ENCODE measurements at places on chromosomes 13 and 19. TPM values are rescaled to one million over a fixed set of nuclear protein-coding genes. Genes with fewer than 3 reads are reported as not detected.

Gene TPTE2
- total RNA-seq: 0.17 TPM

GRCh38 chr13:93080587-93080986 is 146.0 kb upstream of the GPC6 start:
- no peaks in the 10 kb centered on the region for H3K36me3 ChIP-seq
- no peak overlapping the region for H3K27ac ChIP-seq
- H3K4me3 ChIP-seq: no peak overlapping the region

GRCh38 chr19:33476151-33476707 is 45.4 kb downstream of the PEPD start:
- H3K27me3 ChIP-seq: no peaks in the 10 kb centered on the region
- peaks cover 6% of the 10 kb centered on the region for H3K4me1 ChIP-seq
- no peak overlapping the region for H3K4me3 ChIP-seq

- H3K27me3 ChIP-seq: no peaks in the 10 kb centered on the region
- H3K4me1 ChIP-seq: no peaks in the 10 kb centered on the region
- no peaks in the 10 kb centered on the region for H3K36me3 ChIP-seq
- DNase-seq: no peak
- H3K4me3 ChIP-seq: no peak overlapping the region
Observed at GRCh38 chr19:29096896-29097295, 116.1 kb downstream of the UQCRFS1 start.

- no peaks in the 10 kb centered on the region for H3K27me3 ChIP-seq
- H3K4me3 ChIP-seq: no peak overlapping the region
- H3K4me1 ChIP-seq: no peaks in the 10 kb centered on the region
- DNase-seq: no peak
- no peak overlapping the region for H3K27ac ChIP-seq
- no peaks in the 10 kb centered on the region for H3K36me3 ChIP-seq
Observed at GRCh38 chr13:68304286-68304893, 1074.3 kb upstream of the PCDH9 start.

Gene CEACAM7
- not detected for total RNA-seq

- no peak overlapping the region for H3K27ac ChIP-seq
- DNase-seq: no peak
- H3K27me3 ChIP-seq: no peaks in the 10 kb centered on the region
- H3K36me3 ChIP-seq: peaks cover 17% of the 10 kb centered on the region
Observed at GRCh38 chr19:38922482-38922881, 8.1 kb downstream of the SARS2 start.

Gene KCNN4
- 34.5 TPM for total RNA-seq

- peak; percentile 89 for DNase-seq
- no peaks in the 10 kb centered on the region for H3K27me3 ChIP-seq
- H3K27ac ChIP-seq: peak overlapping the region; percentile 96
- peaks cover 60% of the 10 kb centered on the region for H3K36me3 ChIP-seq
Observed at GRCh38 chr19:56367829-56368711, 25.3 kb downstream of the ZNF582 start.

DNA sequence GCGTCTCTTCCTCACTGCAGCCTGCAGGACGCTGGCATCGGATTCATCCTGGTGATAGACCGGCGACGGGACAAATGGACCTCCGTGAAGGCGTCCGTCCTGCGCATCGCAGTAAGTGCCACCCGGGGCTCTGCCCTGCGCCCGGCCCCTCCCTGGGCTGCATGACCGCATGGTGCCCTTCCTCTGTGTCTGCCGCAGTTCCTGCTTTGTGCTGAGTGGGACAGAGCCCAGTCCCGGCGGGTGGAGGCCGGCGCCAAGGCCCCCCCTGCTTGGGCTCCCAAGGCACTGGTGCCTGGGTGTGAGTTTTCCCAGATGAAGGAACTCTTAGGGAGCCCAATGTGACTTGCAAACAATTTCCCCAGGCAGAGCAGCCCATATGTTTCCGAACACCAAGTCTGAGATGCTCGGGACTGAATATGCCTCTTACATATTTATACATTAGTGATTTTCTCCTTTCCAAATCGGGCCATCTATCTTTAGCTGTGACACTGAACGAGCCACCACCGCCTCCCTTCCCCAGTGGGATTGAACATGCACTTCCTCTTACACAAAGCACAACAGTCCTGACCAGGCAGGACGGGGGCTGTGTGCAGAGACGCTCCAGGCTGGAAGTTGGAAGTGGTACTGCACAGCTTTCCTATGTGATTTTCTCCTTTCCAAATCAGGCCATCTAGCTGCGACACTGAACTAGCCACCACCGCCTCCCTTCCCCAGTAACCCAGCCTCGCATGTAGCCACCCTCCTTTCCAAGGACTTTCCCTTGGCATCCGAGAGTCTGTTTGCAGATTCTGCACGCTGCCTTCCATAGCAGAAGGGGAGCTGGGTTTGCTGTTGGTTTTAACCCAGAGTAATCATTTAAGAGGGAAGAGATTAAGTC is 60.1 kb upstream of the F7 start:
- no peaks in the 10 kb centered on the region for H3K27me3 ChIP-seq
- no peak for DNase-seq
- H3K36me3 ChIP-seq: no peaks in the 10 kb centered on the region
- H3K4me1 ChIP-seq: no peaks in the 10 kb centered on the region

DNA sequence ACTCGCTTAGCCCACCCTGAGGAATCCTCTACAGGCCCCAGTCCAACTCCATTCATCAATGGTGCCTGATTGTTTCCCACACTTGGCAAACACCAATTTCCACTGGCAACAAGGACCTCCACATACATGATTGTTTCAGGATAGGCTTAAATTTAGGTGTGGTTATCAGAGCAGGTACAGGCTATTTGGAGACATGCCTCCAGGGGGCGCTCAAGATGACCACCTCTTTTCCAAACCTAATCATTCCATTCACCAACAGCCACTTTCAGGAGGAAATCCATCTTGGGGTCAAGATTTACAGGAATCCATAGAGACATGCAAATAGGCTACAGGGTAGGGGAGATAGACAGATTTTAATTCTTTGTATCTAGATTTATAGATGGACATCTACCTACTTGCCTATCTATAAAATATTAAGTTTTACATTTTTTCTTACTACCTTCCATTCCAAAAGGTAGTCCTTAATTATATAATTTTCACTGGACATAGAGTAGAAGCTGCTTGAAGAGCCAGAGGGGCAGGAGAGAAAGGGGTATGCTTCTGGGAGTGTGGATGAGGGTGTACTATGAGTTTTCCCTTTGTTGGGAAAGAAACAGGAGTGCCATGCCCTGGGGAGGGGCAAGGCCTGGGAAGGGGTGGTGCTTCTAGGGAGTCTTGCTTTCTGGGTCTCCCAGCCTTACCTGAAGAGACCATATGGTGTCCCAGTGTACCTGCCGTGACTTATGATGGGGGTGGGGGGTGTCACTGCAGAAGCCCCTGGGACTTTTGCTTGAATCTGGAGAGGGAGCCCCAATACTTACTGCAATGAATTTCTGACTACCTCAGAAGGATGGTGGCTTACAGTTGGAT is 14.1 kb upstream of the PCDH8 start:
- no peaks in the 10 kb centered on the region for H3K36me3 ChIP-seq
- H3K4me3 ChIP-seq: no peak overlapping the region
- no peaks in the 10 kb centered on the region for H3K4me1 ChIP-seq
- no peaks in the 10 kb centered on the region for H3K27me3 ChIP-seq

GRCh38 chr13:21987793-21988192 is 316.9 kb downstream of the FGF9 start:
- H3K4me3 ChIP-seq: no peak overlapping the region
- H3K27me3 ChIP-seq: peaks cover 2% of the 10 kb centered on the region
- DNase-seq: no peak

GRCh38 chr19:51690454-51691073 is 2.6 kb upstream of the SPACA6 start:
- peaks cover 20% of the 10 kb centered on the region for H3K4me1 ChIP-seq
- peak overlapping the region; percentile 77 for H3K4me3 ChIP-seq
- H3K27me3 ChIP-seq: peaks cover 14% of the 10 kb centered on the region
- peak; percentile 63 for DNase-seq
- peak overlapping the region; percentile 72 for H3K27ac ChIP-seq
- no peaks in the 10 kb centered on the region for H3K36me3 ChIP-seq

Gene OSCAR
- 0.15 TPM for total RNA-seq

Gene NFKBIB
- 32.2 TPM for total RNA-seq

GRCh38 chr19:40714441-40715299 is 2.0 kb downstream of the COQ8B start:
- peaks cover 18% of the 10 kb centered on the region for H3K36me3 ChIP-seq
- peak; percentile 95 for DNase-seq
- H3K4me1 ChIP-seq: peaks cover 62% of the 10 kb centered on the region
- peak overlapping the region; percentile 97 for H3K27ac ChIP-seq
- no peaks in the 10 kb centered on the region for H3K27me3 ChIP-seq
- H3K4me3 ChIP-seq: peak overlapping the region; percentile 93

Gene EMP3
- 444 TPM for total RNA-seq

GRCh38 chr13:112067116-112067741 is at the start of gene SOX1:
TSS of gene SOX1 (plus strand) at chr13:112067149. CDS start at chr13:112067659, 510 bp downstream.
- no peak for DNase-seq
- peaks cover 3% of the 10 kb centered on the region for H3K4me1 ChIP-seq
- H3K4me3 ChIP-seq: peak within 1 kb of the TSS; percentile 20
- H3K36me3 ChIP-seq: peaks cover 7% of the 10 kb centered on the region
- peak within 1 kb of the TSS; percentile 72 for H3K27ac ChIP-seq

Gene NCAN
- total RNA-seq: not detected

Gene UCHL3
- 40.6 TPM for total RNA-seq

Gene NKPD1
- not detected for total RNA-seq

Gene MBD3L2
- total RNA-seq: not detected

DNA sequence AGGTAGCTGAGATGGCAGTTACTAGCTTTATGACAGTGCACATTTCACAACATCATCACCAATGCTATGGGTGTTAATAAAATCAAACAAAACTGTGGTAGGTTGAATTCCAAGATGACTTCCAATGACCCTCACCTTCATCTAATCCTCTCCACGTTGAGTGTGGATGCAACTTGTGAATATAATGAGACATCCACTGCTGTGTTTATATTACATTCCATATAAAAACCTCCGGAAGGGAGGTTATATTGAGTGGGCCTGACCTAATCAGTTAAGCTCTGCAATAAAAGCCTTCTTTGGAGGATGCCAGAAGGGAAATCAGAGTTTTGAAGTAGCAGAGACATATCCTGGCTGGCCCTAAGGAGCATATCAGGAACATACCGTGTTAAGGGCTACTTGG is 25.6 kb upstream of the CSNK1A1L start:
- no peak for DNase-seq
- no peaks in the 10 kb centered on the region for H3K4me1 ChIP-seq
- H3K27me3 ChIP-seq: no peaks in the 10 kb centered on the region
- no peaks in the 10 kb centered on the region for H3K36me3 ChIP-seq
- H3K27ac ChIP-seq: no peak overlapping the region

DNA sequence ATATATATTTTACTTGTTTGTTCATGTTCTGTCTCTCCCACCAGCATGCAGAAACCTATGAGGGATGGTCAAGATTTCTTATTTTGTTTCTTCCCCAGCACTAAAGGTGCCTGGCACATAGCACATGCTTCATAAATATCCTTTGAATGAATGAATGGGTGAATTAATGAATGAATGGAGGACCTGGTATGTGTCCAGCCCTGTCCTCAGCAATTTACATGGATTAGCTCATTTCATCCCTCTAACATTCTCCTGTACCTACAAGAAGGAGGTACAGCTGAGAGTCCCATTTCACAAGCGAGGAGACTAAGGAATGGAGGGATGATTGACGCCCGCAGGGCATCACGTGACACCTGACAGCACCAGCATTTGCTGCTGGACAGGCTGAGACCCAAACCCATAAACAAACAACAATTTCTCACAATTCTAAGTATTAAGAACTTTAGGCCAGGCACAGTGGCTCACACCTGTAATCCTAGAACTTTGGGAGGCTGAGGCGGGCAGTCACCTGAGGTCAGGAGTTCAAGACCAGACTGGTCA is 6.8 kb upstream of the BCAT2 start:
- H3K27me3 ChIP-seq: no peaks in the 10 kb centered on the region
- no peak for DNase-seq
- H3K4me3 ChIP-seq: no peak overlapping the region
- peaks cover 9% of the 10 kb centered on the region for H3K4me1 ChIP-seq
- no peaks in the 10 kb centered on the region for H3K36me3 ChIP-seq
- H3K27ac ChIP-seq: peak overlapping the region; percentile 4

DNA sequence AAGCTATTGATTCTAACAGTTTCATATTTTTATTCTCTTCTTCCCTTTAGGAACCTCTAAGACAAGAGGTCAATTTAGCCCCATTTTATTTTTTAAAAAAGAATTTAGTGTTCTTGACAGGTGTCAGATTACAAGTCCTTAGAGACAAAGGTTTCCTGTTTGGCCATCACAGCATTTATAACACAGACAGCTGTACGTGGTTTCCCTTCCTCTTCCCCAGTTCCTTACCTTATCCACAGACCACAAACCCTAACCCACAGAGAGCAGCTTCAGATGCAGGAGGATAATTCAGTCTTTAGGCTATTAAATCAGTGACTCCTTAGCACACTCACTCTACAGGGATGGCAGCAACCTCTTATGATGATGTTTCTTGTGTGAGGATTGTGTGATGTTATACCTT is 1210.1 kb downstream of the DIAPH3 start:
- no peaks in the 10 kb centered on the region for H3K4me1 ChIP-seq
- no peak overlapping the region for H3K27ac ChIP-seq
- DNase-seq: no peak
- no peak overlapping the region for H3K4me3 ChIP-seq
- H3K36me3 ChIP-seq: no peaks in the 10 kb centered on the region

Gene SPTBN4
- total RNA-seq: 0.50 TPM

- peak overlapping the region; percentile 96 for H3K27ac ChIP-seq
- no peaks in the 10 kb centered on the region for H3K27me3 ChIP-seq
- peak overlapping the region; percentile 75 for H3K4me3 ChIP-seq
- H3K4me1 ChIP-seq: peaks cover 22% of the 10 kb centered on the region
Observed at GRCh38 chr19:13207846-13208671, 57.8 kb downstream of the IER2 start.

DNA sequence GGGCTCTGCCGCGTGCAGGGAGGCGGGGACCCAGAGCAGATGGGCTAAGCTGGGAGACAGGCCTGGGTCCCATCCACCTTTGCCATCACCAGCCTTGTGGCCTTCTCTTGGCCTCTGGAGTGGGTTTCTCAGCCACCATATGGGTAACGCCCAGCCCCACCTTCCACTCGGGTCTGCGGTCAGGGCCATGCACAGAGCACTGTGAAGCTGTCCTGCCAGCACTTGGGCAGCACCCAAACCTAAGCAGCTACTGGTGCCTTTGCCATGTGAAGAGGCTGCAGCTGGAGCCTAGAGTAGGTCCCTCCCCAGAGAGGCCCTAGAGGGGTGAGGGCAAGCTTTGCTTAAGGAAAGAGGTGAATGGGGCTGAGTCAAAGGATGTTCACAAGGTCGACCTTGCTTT is 24.1 kb upstream of the NPAS1 start:
- peaks cover 12% of the 10 kb centered on the region for H3K4me1 ChIP-seq
- H3K27ac ChIP-seq: no peak overlapping the region
- no peak overlapping the region for H3K4me3 ChIP-seq
- H3K36me3 ChIP-seq: peaks cover 8% of the 10 kb centered on the region
- H3K27me3 ChIP-seq: no peaks in the 10 kb centered on the region

Gene C13orf42
- not detected for total RNA-seq

- H3K27ac ChIP-seq: no peak overlapping the region
- no peaks in the 10 kb centered on the region for H3K36me3 ChIP-seq
- H3K4me3 ChIP-seq: no peak overlapping the region
- H3K27me3 ChIP-seq: no peaks in the 10 kb centered on the region
Observed at GRCh38 chr19:38019396-38019724, 112.4 kb downstream of the SIPA1L3 start.

Measured in activated CD4-positive, alpha-beta T cell treated with anti-CD3 and anti-CD28 coated beads, Interleukin-2, amount 10 ng/mL, durations not matched to agents 7 days and 5 days (primary cell).